ENCODE measurements at places on chromosomes 3 and 15. TPM values are rescaled to one million over a fixed set of nuclear protein-coding genes. Genes with fewer than 3 reads are reported as not detected.

DNA sequence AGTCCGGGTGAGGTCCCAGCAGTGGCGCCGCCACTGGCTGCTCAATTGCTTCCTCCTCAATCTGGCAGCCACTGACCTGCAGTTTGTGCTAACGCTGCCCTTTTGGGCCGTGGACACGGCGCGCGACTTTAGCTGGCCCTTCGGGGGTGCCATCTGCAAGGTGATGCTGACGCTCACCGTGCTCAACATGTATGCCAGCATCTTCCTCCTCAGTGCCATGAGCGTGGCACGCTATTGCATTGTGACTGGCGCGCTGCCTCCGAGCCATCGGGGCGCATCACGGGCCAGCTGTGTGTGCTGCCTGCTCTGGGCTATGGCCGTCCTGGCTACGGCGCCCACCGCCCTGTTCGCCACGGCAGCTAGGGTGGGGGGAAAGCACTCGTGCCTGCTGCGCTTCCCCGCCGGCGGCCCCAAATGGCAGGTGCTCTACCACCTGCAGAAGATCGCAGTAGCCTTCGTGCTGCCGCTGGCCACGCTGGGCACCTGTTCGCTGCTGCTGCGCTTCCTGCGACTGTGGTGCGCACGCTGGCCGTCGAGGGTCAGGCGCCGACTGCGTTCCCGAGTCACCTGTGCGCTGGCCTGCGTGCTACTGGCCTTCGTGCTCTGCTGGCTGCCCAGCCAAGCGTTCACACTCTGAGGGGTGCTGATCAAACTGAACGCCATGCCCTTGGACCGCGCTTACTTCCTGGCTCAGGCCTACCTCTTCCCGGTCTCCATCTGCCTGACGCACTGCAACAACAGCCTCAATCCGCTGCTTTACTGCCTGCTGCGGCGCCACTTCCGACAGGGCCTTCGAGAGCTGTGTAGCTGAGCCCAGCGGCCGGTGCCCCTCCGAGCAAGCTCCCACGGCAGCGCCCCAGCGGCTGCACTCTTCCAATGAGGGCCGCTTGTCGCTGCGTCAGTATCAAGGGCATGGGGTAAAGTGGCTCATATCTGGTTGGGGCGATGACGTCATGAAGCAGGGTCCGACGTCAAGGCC is 20.3 kb upstream of the ADAMTS7 start:
- no peak for DNase-seq

The GUCA1C gene
- not detected for total RNA-seq

DNA sequence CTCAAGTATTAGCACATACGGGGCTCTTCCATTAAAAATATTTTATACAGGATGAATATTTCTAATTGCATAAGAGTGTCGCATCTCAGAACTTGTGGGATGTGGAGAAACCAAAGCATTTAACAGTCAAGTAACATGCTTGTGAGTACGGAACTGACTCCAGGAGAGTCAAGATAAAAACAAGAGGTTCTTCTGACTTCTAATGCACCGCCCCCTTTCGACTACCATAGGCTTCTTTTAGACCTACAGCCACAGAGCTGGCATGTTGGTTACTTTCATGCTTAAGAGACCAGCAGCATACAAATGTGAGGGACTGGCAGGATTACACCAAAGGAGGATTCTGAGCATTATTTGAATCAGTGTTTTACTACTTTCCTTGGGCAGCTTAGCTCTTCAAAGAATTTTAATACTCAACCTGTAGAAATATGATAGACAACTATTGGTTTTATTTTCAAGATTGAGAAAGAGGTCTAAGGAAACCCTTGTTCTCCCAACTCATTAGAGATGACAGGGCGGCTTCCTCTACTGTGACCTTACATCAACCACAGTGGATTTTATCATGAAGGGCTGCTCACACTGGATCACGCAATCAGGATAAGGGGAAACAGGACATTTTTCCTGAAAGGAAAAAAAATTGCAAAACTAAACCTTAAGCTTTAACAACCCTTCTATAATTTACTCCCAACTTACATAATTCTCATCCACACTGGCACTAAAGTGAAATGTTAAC is 14.0 kb downstream of the ETV5 start:
- DNase-seq = no peak

GRCh38 chr3:38111696-38112377 is 25.1 kb downstream of the ACAA1 start:
- DNase-seq = no peak

DNA sequence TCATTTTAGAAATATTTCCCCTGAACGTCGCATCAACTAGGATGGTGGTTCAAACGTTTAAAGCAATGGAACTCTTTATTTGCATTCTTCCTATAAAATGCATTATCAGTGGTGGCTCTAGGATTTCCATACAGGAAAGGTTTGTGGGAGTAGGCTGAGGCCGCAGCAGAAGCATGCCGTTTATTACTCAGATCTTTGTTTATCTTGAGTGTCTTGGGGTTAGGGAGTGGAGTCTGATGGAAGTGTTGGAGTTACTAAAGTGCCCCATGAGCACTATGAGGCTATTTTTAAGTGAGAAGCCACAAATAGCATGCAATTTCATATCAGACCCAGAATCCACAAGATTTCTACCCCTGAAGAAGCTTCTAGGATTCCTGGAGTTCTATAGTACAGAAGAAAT is 26.2 kb downstream of the ATOSA start:
- no peak for DNase-seq

GRCh38 chr3:41317298-41317697 is 118.0 kb downstream of the CTNNB1 start:
- DNase-seq = no peak

Measured in Peyer's patch (tissue), 4 donors.